ENCODE measurements at places on chromosomes 4 and X.

DNA sequence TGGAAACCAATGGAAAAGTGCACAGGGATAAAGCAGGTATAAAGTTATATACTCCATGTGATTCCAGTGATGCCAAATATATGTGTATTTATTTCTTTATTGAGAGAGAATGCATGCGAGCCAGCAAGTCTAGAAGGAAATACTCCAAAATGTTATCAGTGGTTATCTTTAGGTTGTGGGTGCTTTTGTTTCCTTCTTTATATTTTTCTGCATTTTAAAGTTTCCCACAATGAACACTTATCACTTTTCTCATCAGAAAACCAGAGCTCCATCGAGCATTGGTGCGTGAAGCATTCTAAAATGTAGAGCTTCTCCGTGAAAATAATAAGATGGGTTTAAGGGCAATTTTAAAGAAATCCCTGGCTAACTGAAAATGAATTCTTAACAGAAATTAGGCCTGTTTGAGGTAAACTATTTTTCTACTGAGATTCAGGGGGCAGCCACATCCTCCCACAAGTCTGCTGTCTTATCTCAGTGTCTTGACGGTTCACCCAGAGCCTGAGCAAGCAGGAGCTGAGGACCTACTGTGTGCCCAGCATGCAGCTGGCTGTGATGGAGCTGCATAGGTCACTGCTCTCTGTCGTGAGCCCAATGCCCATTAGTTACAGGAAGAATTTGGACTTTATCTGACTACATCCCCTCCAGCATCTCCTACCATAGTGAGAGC, 18.7 kb upstream of the CD40LG start:
- DNase-seq: no peak

DNA sequence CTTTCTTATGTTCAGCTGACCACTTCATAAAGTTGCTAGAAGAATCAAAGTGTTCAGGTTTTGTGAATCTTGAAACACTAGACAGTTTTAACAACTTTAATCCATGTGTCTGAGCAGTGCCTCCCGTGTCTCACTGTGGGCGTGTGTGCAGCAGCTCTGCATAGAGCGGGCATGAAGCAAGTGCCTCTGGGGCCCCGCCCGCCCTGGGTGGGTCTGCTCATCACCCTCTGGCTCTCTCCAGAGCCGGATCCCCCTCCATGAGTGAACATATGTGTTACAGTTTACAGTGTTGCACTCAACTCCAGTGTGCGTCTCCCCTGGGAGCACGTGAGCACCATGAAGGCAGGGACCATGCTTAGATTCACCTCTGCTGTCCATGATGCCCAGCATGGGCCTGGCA, 37.6 kb upstream of the CRMP1 start:
- DNase-seq: no peak

DNA sequence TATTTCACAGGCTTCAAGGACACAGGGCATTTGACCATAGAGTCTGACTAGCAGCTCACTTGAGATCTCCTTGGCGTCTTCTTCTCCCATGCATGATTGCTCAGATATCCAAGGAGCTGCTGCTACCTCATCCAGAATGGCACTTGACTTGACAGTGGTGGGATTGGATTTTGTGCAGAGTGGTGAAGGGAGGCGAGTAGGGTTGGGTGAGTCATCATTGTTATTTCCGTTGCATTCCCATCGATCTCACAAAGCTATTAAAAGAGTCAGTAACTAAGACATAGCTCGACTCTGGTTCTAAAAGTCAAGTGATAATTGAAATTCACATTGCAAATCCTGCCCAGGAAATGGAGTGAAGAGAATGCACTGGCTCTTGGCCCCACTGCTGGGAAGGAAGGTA, 27.7 kb downstream of the NHSL2 start:
- no peak for DNase-seq

DNA sequence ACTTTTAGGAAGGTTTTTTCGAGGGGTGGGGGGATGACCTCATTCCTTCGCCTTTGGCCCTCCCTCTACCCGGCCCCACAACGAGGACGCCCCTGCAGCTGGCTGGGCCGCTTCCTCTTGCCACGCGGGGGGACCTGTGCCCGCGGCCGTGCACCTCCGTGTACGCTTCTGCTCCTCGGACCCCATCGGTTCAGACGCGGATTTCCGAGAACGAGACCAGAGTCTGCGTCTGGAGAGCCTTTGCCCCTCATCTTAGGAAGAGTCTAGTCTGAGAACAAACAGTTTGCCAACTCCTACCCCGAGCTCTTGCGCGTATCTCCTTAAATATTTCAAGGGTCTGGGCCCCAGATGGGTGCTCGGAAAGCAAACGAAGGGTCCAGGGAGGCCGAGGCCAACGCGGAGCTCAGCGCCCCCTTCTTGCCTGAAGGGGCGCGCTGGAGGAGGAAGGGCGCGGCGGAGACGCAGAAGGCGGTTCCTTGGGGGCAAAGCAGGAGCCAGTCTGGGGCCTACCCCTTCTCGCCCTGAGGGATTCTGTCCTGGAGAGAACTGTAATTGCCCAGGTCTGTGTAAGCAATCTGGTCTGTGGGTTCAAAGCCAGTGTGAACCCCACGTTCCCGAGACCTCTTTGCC, 3.9 kb upstream of the SFRP2 start:
- no peak for DNase-seq

GRCh38 chrX:71652405-71652804, 14.9 kb upstream of the LOC101059915 start:
- DNase-seq: peak; percentile 45

- DNase-seq: no peak
Measured at GRCh38 chrX:138270931-138271330, 440.6 kb downstream of the FGF13 start.

- peak; percentile 43 for DNase-seq
Measured at GRCh38 chr4:95188701-95189370, 359.9 kb downstream of the UNC5C start.

- peak; percentile 14 for DNase-seq
Measured at GRCh38 chrX:14496674-14497073, 32.7 kb upstream of the GLRA2 start.

DNA sequence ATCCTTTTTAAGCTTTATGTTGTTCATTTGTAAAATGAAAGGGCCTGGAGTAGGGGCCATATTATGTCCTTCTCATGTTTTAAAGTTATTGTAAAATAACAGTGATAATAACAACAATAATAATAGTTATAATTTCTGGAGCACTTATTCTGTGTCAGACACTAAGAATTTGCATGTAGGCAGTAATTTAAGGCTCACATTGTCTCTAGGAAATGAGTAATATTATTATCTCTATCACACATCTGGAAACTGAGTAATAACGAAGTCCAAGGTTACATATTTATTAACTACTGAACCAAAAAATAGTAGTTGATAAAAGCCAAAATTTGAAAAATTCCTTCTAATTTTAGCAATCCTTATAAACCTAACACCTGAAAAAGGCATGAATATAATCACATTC, 520.7 kb upstream of the PABPC4L start:
- DNase-seq: no peak

- no peak for DNase-seq
Measured at GRCh38 chr4:140048419-140048995, 105.5 kb downstream of the MAML3 start.

GRCh38 chr4:7298619-7299009, 106.3 kb downstream of the SORCS2 start:
- DNase-seq: no peak

DNA sequence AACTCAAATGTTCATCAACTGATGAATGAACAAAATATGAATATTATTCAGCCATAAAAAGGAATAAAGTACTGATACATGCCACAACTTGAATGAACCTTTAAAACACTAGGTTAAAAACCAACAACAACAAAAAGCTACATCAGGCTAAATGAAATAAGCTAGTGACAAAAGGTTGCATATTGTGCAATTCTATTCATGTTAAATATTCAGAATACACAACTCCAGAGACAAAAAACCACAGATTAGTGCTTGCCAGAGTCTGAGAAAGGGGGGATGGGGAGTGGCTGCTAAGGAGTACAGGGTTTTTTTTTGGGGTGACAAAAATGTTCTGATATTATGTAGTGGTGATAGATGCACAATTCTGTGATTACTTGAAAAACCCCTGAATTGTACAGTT, 58.5 kb downstream of the HAUS3 start:
- DNase-seq: no peak

- DNase-seq: no peak
Measured at GRCh38 chr4:104631000-104631399, 136.3 kb upstream of the CXXC4 start.
